Bone marrow (tissue), 2 donors: ENCODE measurements at places on chromosomes 6 and 20.

- no peak for DNase-seq
These were observed 154.6 kb downstream of the CDKAL1 start for GRCh38 chr6:20688710-20689500.

GRCh38 chr20:48326868-48327267, 500.9 kb downstream of the PREX1 start:
- DNase-seq = no peak

GRCh38 chr20:59589086-59589684, 15.2 kb upstream of the PHACTR3 start:
- DNase-seq = no peak

- DNase-seq = no peak
These were observed 140.1 kb downstream of the NRN1 start for GRCh38 chr6:5866547-5867051.

DNA sequence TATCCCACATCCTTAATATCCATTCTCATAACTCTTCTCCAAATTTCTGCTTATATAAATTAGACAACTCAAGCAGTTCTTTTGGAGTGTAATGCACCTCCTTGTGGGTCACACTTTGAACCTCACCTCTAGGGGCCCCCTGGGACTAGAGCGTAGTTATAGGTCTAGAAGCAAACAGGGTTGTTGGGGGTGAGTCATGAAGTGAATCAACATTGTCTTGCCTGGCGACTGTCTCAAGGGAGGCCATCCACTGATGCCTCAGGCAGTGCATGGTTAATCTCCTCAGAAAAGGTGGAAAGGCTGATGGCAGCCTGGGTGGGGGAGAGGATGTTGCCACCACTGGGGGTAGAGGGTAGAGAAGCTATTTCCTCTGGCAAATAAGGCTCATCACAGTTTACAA, 129.1 kb downstream of the TNFRSF21 start:
- no peak for DNase-seq

- no peak for DNase-seq
These were observed 17.5 kb downstream of the MMP24 start for GRCh38 chr20:35243986-35244385.

- DNase-seq = no peak
These were observed 68.8 kb upstream of the LTV1 start for GRCh38 chr6:143774347-143774746.

DNA sequence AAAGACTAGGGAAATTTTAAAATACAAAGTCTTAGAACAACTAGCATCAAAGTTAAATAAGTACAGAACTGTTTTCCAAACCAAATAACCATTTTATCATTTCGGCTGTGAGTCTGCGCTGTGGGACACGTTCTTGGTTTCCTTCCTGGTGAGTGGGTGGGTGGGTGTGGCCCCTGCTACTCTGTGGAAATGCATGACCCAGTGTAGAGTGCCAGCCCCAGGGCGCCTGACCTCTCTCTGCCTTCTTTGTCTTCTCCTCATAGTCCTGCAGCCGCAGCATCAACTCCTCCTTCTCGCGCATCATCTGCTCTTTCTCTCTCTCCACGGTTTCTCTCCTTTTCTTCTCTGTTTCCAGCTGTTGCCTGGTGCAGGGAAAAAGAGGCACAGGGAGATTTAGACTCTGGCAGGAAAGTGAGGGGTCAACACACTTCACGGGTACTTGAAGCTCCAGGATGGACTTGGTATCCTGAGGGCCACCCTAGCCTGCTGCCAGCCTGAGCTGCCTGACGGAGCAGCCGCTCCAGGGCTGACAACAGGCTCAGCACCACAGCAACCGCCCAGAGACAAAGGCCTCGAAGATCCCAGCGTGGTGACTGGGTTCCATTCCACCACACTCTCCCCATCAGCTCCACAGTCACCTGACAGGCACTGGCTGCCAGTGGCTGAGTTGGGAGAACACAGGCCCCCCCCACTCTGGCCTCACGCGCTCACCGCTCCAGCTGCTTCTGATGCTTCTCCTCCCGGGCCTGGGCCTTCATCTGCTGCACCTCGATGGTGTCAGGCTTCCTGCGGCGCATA, 48.4 kb downstream of the EZR start:
- DNase-seq = no peak

DNA sequence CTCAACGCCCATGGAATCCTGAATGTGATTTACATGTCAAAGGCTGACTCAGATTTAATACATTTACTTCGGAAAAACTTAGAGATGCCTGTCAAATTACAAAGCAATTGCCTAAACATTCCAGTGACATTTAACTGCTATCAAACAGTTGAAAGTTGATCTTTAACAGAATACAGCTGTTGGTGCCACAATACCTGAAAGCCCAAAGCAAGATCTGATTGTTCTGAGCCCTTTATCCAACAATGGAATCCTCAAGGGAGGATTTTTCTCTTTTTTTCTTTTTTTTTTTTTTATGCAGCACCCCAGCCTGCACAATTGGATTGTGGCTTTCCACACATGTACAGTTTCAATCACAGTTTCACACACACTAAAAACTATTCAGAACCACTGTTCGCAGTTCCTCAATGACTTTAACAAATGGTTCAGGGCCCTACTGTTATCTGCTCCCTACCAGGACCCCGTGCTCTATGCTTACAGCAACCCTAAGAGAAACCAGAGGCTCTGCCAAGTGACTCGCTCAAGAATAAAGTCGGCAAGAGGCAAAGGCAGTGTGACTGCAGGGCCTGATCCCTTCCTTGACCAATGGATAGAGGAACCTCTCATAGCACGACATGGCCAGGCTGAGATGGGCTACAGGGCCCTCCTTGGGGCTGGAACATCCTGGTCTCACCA, 33.3 kb downstream of the EPB41L2 start:
- no peak for DNase-seq

- DNase-seq = no peak
These were observed 101.7 kb upstream of the HDGFL1 start for GRCh38 chr6:22467645-22468044.

DNA sequence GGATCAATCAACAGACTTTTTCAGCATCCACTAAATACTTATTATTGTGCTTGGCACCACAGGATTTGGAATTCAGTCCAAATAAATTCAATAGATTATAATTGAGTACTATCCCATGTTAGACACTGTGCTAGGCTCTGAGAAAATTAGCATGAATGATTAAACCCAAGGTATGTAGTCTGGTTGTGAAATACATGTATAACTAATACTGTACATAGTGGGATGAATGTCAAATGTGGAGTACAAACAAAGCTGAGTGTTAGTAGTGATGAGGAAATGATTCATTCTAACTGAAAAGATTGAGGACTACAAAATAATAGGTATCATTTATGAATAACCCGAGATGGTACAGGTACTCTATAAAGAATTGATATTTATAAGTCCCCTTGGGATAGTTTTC, 111.9 kb upstream of the FLRT3 start:
- no peak for DNase-seq

DNA sequence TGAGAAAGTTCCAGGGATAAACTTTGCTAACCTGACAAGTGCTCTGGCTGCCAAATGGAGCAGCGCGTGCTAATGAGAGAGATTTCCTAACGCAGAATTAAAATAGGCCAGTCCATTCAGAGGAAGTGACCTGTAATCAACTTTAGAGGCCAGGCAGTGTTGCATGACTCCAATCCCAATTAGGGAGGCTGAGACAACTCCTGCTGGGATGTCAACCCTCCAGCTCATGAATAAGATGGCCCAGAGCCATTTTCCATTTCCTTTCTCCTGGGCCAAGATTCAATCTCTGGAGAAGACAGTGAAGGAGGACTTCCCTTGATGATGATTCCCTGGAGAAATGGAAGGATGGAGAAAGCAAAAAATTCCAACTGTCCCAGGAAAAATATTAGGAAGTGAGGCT, 241.5 kb upstream of the RNF24 start:
- DNase-seq = no peak

DNA sequence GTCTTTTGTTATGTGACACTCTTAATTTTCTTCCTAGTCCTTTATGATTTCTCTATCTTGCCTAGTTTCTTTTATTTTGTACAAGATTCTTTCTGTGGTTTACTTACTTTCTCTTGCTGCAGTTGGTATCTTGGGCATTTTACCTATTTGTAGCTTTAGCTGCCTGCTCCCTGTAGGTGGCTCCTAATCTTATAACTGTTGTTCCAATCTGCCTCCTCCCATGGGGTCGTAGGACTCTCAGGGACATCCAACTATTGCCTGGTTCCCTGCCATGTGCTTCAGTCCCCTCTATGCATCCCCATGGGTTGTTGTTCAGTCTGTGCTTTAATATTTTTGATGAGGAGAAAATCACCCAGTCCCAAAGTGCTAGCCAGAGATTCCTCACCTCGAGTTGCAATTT, 31.4 kb downstream of the RIN2 start:
- DNase-seq = no peak

- no peak for DNase-seq
These were observed 208.9 kb upstream of the FOXQ1 start for GRCh38 chr6:1103021-1103420.

DNA sequence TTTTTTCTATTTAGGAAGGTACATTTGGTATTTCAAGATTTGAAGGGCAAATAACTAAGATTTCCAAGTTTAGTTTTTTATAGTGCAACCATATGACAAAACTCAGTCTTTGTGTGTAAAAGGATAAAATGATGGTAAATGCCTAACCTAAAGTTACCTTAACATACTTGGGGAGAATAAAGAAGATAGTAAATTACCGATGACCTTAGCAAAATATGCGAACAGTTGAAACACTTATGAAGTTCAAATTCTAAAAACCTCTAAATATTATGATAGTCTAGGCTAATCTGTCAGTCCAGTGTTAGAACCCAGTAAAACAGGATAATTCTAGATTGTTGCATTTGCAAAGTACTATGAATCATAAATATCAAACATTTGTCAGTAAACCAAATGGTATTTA, 127.5 kb downstream of the PTCHD4 start:
- DNase-seq = no peak

DNA sequence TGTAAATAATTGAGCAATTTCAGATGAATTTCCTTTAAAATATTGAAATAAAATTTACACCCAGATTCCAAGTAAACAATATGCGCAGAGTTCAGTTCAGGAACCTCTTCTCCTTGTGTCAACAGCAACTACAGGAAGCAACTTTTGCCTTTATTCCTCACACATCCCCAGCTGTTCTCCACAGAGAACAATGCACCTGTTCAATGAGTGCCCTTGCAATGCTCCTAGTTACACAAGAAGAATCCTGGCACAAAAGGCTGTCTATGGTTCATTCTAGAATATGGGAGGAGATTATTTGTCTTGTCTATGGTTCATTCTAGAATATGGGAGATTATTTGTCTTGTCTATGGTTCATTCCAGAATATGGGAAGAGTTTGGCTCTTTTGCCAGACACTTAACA, 454.9 kb downstream of the BTBD3 start:
- DNase-seq = no peak

DNA sequence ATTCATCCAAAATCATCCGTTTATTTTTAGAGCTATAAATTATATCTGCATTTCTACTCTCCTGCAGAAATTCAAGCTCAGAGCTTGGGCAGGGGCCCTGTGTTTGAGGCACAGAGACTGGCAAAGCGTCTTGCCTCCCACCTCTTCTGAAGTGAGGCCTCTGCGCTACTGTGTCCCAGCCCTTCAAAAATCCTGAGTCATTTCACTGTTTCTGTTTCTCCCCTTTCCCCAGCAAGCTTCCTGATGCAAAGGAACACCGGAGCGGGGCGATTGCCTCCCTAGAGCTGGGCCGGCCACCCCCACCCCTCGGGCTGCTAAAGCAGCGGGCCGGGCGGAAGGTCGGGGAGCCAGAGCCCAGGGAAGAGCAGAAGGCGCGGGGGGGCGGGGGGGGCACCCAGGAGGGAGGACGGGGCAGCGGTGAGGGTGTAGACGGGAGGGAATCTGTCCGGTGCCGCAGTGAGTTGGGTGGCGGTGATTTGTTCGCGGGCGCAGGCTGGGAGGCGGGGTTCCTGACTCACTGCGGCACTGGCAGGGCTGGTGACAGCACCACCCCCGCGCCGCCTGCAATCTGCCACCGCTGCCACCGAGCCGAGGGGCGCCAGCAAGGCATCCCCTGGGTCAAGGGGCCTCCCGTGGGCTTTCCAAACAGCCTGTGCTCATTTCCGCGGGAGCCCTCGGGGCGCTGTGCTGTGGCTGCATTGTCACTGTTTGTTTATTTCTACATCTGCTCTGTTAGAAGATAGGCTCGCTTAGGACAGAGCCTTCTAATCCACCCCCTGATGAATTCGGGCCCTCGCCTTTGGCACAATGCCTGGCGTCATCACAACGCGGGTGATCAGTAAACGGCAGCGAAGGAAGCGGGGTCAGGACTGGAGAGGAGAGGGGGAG, 46.5 kb upstream of the SNAP25 start:
- peak; percentile 5 for DNase-seq

- DNase-seq = no peak
These were observed 319.7 kb upstream of the MAN1A1 start for GRCh38 chr6:119669221-119669620.

DNA sequence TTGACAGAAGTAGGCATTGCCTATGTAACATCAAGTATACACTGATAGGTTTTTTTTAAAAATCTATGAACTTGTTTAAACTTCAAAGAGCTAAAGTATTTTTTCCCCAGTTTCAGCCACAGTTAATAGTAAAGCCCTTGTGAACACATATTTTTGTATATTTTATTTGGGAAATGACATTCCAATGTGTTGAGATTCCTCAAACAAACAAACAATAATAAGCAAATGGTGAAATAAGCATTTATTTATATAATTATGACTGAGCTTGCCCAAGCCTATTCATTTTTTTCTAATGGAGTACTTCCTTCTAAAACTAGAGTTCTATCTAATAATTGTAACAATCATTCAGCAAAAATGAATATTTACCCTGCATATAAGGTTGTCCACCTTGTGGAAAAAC, 12.5 kb downstream of the SYCP2 start:
- no peak for DNase-seq

DNA sequence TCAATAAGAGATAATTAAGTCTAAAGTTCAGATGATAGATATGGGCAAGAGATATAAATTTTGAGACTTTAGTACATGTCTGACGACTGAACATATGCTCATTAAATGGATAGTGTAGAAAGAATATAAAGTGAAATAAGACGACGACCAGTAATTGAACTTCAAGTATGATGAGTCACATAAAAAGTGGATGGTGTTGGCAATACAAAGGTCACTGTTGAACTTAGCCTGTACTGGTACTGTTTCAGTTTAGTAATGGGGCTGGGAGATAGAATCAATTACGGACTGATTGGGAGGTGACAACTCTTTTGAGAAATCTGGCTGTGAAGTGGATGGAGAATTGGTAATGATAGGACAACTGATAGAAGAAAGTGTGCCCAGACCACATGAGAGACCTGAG, 68.1 kb downstream of the IBTK start:
- DNase-seq = no peak

DNA sequence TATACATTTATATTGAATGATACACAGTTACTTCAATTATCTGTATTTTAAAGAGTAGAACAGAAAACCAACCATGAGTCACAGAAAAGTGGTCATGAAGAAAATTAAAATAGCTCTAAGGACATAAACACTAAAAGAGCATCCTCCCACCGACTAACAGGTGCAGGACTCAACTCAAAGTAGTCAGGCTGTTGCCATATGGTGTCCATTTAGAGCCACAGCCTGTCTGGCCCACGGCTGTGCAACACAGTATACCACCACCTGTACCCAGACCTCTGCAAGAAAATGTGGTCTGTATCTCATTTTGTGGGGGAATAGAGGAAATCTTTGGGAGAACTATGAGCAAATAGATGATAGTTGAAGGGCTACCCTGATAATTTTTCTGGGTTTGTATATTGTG, 449.8 kb upstream of the RNF217 start:
- no peak for DNase-seq
